GM12878 (cell line): ENCODE measurements at places on chromosomes 1 and 21. TPM values are rescaled to one million over a fixed set of nuclear protein-coding genes. Genes with fewer than 3 reads are reported as not detected.

NBPF11 gene
- polyA plus RNA-seq: 2.3 and 3.1 TPM in 2 replicates

KRTAP11-1 gene
- polyA plus RNA-seq: not detected in 2 replicates

PCP4L1 gene
- polyA plus RNA-seq: 2.4 and 2.7 TPM in 2 replicates

GRCh38 chr1:247576514-247576913 lies 11.6 kb upstream of the OR2G2 start:
- no peaks in the 10 kb centered on the region for H3K36me3 ChIP-seq
- H3K4me1 ChIP-seq: no peaks in the 10 kb centered on the region
- DNase-seq: no peak
- H3K27ac ChIP-seq: no peak overlapping the region

- H3K4me1 ChIP-seq: peaks cover 15% of the 10 kb centered on the region
- no peak overlapping the region for H3K27ac ChIP-seq
- H3K27me3 ChIP-seq: no peaks in the 10 kb centered on the region
- no peaks in the 10 kb centered on the region for H3K36me3 ChIP-seq
Measured at GRCh38 chr1:206748348-206749030, 22.1 kb upstream of the IL19 start.

DNA sequence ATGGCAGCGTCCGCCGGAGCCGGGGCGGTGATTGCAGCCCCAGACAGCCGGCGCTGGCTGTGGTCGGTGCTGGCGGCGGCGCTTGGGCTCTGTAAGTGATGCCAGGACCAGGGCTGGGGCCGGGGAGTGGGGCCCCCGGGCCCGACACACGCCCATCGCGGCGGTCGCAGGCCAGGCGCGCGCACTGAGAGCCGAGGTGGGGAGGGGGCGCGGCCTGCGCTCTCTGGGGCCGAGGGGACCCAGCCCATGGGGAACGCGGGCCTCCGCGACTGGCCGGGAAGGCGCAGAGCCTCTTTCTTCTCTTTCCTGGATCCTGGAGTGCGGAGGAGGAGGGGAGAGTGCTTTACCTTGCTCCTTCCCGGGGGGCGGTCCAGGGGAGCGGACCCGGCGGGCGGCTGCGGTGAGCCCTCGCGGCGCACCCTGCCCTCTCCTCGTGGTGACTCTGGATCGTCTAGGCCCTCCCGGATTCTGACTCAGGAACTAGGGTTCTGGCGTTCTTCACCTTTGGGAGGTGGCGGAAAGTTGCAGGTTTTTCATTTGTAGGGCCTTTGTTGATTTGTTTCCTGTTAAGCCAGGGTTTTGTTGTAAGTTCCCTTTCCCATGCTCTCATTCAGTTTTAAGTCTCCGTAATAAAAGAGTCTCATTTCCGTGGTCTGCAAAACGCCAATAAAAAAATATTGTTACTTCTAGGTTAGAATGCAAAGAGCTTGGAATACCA lies 529 bp downstream of the MPZL1 start:
- no peak for DNase-seq
- H3K4me3 ChIP-seq: peak overlapping the region; percentile 89

DNA sequence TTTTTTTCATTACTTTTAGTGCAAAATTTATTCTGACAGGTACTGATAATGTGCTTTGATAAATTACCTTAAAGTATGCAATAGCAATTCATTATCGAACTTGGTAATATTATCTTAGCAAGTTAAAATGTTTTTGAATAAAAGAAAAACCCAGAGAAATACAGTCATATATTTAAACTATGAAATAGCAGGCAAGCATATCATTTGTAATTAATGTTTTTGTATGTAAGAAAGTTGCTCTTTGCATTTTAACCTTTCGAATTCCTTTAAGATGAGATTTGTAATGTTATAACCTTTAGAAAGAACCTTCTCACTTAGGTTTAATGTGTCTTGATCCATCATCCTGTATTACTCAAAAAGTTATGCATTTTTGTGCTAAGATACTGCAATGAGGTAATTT lies 585.6 kb downstream of the PTBP2 start:
- no peak for DNase-seq
- no peaks in the 10 kb centered on the region for H3K27me3 ChIP-seq
- no peak overlapping the region for H3K27ac ChIP-seq
- H3K36me3 ChIP-seq: no peaks in the 10 kb centered on the region

DNA sequence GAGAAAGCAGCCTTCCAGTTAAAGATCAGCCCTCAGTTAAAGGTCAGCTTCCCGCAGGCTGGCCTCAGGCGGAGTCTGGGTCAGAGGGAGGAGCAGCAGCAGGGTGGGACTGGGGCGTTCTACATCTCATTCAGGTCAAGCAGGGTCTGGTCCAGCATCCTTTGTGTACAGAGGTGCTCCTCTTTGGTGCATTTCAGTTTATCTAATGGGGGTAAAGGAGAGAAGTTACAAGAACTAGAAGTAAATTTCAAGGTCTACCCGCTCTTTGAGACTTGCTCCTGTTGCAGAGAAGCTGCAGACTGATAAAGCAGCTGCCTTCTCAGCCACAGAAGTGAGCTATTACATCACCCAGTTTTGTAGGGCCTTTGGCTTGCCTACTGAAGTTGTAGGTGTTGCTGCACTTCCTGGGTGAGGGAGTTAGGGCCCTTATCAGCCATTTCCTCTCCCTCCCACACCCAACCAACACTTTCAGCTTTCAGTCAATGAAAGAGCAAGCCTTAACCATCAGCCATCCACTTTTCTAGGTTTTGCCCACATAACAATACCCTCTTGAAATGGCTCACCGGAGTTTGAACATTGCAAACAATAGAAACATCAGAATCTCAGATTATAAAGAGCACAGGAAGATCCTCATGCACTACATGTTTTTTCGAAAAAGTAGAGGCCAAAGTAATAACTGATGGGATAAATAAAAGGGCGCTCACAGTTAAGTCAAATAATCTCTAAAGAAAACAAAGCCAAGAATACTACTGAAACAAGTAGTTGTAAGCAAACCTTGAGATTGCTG lies 2.8 kb upstream of the NUP210L start:
- peaks cover 20% of the 10 kb centered on the region for H3K4me1 ChIP-seq
- peak overlapping the region; percentile 75 for H3K27ac ChIP-seq
- peak overlapping the region; percentile 16; the same call in 1 of the 2 replicates for H3K4me3 ChIP-seq
- DNase-seq: peak; percentile 64
- H3K36me3 ChIP-seq: peaks cover 29% of the 10 kb centered on the region
